NCI-H1417 (cell line): ENCODE measurements at places on chromosomes 12 and 14.
A peak's percentile ranks its signal among the peaks of the same experiment; 100 is the strongest.

GRCh38 chr14:51260225-51260624 is 20.2 kb downstream of the TMX1 start:
- no peak for DNase-seq

- peak; percentile 76 for DNase-seq
Measured at GRCh38 chr12:96219700-96220206, 25.6 kb downstream of the ELK3 start.

DNA sequence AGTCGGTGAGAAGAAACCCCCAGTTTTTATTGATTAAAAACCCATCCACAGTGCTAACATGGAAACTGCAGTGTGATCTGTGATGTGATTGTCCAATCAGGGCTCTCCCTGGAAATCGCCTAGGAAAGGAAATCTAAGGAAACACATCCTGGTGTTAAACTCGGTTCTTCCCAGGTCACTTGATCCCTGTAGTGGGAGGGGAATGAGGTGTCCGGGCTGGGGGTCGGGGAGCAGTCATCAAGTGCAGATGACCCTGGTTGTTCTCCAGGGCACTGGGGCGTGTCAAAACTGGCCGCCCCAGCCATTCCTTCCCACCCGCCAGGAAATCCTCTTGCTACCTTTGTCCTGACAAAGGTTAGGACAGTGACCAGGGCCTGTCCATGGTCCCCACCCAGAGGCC is 20.8 kb downstream of the RAB35 start:
- no peak for DNase-seq

- DNase-seq = no peak
Measured at GRCh38 chr14:85867450-85867849, 337.5 kb downstream of the FLRT2 start.

DNA sequence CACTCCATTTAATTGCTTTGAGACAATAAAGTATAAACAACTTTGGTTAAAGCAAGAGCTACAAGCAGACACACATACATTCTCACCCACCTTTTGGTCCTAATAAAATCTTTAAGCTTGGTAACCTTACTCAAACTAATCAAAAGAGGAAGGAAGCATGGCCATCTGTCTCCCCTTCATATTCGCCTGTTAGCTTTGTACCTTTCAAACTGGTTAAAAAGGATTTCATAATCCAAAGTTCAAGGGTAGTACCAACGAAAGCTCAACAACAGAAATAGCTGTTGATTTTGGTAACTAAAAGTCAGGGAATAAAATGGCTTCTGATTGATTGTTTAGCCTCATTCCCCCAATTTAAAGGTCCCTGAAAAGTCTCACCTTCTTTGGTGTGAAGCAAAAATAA is 456.9 kb downstream of the BCAT1 start:
- DNase-seq = no peak

DNA sequence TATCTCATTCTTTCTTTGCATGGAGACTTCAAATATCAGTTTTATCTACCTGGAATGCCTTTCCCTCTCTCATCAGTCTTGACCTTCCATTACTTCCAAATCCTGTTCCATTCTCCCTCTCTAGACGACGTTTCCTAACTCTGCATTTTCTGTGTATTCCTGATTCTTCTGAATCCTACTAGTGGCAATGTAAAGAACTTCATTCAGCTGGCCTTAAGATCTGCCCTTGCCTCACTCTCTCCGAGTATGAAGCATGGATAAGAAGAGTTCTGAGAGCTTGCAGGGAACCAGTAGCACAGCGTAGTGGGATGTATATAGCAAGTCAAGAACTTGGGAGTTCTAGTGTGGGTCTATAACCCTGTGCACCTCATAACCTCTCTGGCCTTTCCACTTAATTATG is 68.5 kb upstream of the HOXC13 start:
- DNase-seq = no peak
